NB4 (cell line): ENCODE measurements at places on chromosomes 4 and X.

DNA sequence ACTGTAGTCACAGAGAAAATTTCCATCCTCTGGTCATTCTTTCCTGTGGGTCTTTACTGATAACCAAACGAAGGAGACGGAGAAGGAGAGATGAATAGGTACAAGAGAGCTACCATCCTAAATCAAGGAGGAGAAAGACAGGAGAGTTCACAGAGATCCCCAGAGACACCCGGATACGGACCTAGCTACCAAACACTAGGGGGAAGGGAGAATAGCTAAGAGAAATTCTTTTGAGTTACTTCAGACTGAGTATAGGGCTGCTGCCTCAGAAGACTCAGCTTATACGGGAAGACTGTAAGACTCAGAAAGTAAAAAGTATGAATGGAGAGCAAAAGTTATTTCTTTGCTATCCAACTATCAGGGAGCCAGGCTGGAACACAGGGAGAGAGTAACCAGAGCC is 572.1 kb downstream of the C4orf33 start:
- DNase-seq: no peak

GRCh38 chrX:108584617-108585211 is 145.1 kb downstream of the COL4A5 start:
- peak; percentile 26 for DNase-seq

GRCh38 chr4:52627876-52628275 is 31.2 kb downstream of the USP46 start:
- DNase-seq: no peak

DNA sequence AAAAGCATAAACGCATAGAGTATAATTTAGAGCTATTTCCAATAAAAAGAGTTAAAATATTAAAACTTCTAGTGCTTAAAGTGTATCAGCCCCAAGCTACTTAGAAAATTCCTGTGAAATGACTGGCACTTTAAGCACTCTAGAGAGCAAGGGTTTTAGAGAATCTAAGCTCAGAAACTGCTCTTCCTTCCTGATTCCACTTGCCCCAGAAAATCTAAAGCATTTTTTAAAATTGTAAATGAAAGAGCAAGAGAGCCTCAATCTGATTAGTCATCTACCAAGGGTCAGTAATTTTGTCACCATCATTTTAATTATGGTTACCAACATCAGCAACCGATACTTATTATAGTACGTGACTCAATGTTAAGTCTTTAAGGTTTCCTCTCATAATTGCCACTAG is 25.0 kb downstream of the CTPS2 start:
- no peak for DNase-seq

DNA sequence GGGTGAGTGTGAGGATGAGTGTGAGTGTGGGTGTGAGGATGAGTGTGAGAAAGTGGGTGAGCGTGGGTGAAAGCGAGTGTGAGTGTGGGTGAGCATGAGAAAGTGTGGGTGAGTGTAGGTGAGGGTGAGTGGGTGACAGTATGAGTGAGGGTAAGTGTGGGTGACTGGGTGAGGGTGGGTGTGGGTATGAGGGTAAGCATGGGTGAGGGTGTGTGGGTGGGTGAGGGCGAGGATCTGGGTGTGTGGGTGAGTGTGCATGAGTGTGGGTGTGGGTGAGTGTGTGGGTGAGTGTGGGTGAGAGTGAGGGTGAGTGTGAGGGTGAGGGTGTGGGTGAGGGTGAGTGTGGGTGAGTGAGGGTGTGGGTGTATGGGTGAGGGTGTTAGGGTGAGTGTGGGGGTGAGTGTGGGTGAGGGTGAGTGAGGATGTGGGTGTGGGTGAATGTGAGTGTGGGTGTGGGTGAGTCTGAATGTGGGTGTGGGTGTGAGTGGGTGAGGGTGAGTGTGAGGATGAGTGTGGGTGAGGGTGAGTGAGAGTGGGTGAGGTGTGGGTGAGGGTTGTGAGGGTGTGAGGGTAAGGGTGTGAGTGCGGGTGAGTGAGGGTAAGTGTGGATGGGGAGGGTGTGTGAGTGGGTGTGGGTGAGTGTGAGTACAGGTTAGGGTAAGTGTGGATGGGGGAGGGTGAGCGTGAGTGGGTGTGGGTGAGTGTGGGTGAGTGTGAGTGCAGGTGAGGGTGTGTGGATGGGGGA is 48.9 kb downstream of the ING2 start:
- DNase-seq: no peak

- DNase-seq: no peak
Measured at GRCh38 chr4:120685756-120686278, 236.7 kb downstream of the PRDM5 start.

GRCh38 chrX:116317409-116317808 is 119.0 kb upstream of the SLC6A14 start:
- no peak for DNase-seq

- no peak for DNase-seq
Measured at GRCh38 chr4:41625531-41625930, 87.6 kb downstream of the LIMCH1 start.

DNA sequence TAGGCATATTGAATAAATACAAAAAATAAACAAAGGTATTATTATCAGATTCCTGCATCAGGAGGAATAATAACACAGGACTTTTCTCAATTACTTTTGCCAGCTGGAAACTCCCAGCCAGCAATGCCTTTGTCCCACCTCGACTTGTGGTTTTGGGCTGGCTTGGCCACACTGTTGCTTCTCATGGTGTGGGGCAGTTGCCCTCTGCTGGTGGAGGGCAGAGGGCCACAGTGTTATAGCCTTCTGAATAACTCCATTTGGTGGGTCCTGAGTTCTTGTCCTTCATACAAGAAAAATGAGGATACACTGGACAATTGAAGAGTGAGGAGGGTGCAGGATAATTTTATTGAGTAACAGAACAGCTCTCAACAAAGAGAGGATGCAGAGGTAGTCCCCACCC is 1206.0 kb upstream of the ADGRL3 start:
- peak; percentile 1 for DNase-seq
